ENCODE measurements at places on chromosomes 12 and 14.
A peak's percentile ranks its signal among the peaks of the same experiment; 100 is the strongest.

DNA sequence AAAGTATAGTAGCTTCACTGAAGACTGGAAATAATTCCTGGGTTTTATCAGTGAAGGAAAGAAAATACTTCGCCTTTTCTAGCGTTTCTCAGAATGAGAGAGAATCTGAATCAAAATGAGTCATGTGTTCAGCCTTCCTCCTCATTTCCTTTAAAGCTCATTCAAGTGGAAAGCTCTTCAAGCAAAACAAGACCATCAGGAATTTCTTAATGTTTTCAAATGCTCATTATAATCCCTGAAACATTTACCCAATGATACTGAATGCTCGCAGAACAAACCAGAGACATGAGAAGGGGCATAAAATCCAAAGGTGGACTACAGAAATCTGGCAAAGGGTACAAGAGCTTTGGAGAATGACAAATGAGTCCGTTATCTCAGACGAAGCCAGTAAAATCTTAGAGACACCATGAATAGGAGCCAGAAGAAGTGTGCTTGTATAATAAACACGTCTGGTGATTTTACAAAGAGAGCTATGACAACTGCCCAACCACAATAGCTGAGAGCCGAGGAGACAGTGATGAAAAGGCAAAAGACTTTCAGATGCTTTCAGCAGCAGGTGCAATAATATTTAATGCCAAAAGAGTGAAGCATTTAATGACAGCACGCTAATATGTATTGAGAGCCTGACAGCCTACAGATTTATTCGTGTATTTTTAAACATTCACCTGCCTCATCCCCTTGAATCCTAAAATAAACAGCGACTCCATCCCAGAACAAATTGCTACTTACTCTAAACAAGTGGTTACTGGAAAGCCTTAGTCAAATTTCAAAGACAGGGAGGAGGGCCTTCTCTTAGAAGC is 19.0 kb downstream of the SPRING1 start:
- no peak for DNase-seq

- no peak for DNase-seq
These were observed 220.1 kb downstream of the SOX5 start for GRCh38 chr12:23729359-23729758.

DNA sequence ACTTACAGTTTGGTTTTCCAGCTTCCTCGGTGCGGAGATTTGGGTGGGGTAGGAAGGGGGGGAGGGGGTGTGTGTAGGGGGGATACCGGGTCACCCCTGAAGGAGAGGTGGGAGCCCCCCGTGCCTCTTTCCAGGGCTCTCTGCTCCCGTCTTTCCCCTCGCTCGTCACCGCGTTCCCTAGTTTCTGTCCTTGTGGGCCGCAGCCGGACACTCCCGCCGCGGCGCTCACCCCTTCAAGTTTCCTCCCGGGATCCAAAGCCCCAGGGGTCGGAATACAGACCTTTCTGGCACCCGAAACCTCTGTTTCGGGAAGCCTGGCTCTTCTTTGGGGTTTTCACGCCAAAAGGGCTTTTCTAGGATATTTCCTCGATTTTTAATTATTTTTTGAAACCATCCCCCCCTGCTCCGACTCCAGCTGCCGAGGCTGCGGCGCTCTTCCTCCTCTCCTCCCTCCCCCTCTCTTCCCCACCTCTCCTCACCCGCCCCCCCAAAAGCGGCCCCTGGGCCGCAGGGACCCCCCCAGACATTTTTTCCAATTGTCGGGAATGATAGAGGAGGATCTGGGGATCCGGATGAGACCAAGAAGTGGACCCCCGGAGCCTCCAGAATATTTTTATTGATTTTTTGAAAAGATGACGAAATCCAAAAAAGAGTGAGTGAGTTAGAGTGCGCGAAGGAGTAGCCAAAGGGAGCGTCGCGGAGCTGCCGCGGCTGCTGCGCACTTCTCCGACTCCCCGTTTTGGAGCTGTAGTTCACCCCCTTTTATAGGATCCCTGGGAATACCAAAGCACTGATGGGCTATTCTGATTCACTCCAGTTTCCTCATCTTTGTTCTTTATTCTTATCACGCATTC is 1.7 kb downstream of the CCND2 start:
- no peak for DNase-seq

- peak; percentile 1 for DNase-seq
These were observed 46.5 kb downstream of the ST8SIA1 start for GRCh38 chr12:22287776-22288621.

DNA sequence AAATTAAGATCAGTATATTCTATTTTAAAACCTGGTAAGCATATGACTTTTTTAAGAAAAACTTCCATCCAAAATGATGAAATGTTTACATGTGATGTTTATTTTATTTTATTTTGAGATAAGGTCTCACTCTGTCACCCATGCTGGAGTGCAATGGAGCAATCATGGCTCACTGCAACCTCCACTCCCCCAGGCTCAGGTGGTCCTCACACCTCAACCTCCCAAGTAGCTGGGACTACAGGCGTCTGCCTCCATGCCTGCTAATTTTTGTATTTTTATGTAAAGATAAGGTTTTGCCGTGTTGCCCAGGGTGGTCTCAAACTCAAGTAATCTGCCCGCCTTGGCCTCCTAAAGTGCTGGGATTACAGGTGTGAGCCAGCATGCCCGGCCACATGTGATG is 141.8 kb downstream of the ZFP36L1 start:
- no peak for DNase-seq

GRCh38 chr12:107402041-107403022 is 283.3 kb upstream of the PWP1 start:
- DNase-seq, result peak; percentile 40

- no peak for DNase-seq
These were observed 119.3 kb upstream of the MDM1 start for GRCh38 chr12:68451261-68452077.

- DNase-seq, result no peak
These were observed 10.3 kb upstream of the ELK3 start for GRCh38 chr12:96183734-96184370.

GRCh38 chr12:88833641-88834116 is 253.4 kb upstream of the KITLG start:
- DNase-seq, result no peak

DNA sequence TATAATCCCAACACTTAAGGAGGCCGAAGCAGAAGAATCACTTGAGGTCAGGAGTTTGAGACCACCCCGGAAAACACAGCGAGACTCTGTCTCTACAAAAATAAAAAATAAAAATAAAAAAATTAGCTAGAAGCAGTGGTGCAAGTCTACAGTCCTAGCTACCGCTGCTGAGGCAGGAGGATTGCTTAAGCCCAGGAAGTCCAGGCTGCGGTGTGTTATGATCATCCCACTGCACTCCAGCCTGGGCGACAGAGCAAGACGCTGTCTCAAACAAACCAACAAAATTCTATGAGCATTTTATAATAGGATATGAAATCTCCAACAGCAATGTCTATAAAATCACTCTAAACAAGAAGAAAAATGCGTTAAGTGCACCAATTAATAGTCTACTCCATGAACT is 75.3 kb downstream of the PPP1R12A start:
- no peak for DNase-seq

DNA sequence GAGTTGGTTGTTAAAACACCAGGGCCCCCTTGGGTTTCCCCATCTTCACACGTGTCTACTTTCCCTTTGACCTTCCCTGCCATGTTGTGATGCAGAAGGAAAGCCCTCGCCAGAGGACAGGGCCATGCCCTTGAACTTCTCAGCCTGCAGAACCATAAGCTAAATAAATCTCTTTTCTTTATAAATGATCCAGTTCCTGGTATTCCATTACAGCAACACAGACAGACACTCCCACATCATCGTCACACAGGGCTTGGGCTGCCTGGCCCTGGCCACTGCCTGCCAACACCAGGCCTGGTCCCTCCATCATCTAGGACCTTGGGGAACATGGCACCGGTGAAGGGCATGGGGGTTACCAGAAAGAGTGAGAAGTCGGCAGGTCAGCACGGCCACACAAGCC is 84.8 kb downstream of the DPF3 start:
- DNase-seq, result no peak

- DNase-seq, result no peak
These were observed 264.7 kb downstream of the MED13L start for GRCh38 chr12:116012757-116013156.

- DNase-seq, result no peak
These were observed 38.7 kb downstream of the RASAL1 start for GRCh38 chr12:113096675-113097461.

GRCh38 chr12:69204191-69204590 is 35.2 kb upstream of the CPSF6 start:
- DNase-seq, result no peak

- no peak for DNase-seq
These were observed 20.5 kb upstream of the TMEM233 start for GRCh38 chr12:119573086-119573485.

- no peak for DNase-seq
These were observed 2.9 kb upstream of the RNU6-8 start for GRCh38 chr14:32205984-32206383.

- no peak for DNase-seq
These were observed 76.5 kb upstream of the AMIGO2 start for GRCh38 chr12:47156167-47156736.

DNA sequence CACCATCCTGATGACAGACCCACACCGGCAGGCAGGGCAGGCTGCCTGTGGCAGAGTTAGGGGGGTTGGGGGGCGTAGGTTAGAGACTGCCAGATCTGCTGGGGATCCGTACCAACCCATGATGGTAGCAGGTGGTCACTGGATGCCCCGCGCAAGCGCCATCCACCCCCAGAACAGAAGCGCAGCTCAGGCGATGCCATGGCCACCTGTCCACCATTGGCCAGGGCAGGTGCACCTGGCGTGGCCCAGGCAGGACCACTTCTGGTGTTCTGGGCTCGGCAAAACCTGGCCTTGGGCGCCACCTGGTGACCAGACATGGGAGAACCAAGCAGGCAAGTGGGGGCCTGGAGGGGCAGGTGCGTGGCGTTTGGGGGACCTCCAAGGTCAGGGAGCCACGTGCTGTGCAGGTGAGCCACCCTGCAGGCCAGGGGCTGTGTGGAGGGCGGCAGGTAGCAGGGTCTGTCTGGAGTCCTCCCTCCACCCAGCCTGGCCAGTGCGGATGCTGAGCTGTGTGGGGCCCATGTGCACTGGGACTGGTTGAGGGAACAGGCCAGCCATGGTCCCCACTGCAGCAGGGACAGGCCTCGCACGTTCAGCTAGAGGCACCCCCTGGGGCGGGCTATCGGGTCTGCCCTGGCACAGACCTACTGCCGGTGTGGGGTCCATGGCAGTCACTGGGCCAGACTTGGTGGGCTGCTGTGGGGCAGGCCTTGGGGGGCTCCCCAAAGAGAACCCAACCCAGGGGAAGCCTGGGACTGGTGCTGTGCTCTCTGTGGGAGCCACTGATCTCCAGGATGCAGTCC is 15.6 kb downstream of the BAG5 start:
- DNase-seq, result peak; percentile 55

- no peak for DNase-seq
These were observed 375.9 kb downstream of the GALC start for GRCh38 chr14:87617079-87617478.

- DNase-seq, result no peak
These were observed 64.9 kb upstream of the DICER1 start for GRCh38 chr14:95222151-95222631.

DNA sequence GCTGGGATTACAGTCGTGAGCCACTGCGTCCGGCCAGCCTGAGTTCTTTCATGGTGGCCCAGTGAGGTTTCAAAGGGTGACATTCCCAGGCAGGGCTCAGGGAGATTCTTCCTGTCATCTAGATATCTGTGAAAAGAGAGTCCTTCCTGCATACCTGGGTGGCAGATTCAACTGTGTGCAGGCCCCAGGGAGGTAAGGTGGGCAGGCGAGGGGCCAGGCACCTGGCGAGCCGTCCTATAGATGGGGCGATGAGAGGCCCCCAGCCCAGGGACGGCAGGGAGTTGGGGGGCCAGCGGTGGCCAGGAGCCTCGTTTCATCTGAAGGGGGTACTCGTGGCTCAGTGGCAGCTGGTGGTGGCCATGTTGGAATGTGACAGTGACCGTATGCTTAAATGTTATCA is 7.1 kb upstream of the EP400 start:
- DNase-seq, result no peak

GRCh38 chr12:29634057-29634456 is 136.6 kb upstream of the OVCH1 start:
- no peak for DNase-seq

GRCh38 chr12:68638171-68638570 is 27.5 kb downstream of the RAP1B start:
- DNase-seq, result no peak

- DNase-seq, result no peak
These were observed 29.1 kb downstream of the CHST11 start for GRCh38 chr12:104485651-104486362.

DNA sequence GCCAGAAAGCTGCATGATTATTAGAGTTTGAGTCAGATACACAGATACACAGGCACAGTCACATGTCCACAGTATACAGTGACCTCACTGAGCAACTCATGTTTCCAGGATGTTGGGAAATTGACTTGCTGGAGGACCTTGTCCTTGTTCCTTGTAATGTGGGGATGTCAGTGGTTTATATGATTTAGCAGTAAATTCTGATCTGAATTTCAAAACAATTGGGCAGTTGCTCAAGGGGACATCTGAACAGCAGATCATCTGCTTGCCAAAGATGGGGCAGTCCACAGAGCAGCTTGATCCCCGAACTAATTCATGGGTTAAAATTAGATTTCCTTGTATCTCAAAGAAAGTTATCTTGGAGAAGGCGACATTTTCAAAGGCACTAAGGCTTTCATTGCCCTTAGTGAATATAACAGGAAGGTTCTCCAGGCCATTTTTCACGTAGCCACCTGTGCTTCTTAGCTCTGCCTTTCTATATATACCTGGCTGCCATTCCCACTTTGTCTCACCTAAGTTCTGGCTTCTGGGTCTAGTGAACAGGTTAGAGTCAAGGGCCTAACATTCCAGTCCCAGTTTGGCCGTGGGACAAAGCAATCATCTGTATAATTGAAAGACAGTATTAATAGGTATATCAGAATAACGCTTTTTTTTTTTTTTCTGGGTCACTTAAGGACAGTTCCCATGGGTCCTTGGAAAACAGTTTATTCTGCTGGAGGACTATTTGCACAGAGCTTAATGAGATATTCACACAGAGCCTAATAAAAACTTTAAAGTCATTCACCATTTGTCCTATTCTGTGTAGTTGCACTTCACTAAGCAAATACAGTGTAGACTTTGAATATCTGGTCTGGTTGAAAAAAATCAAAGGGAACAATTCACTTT is 64.9 kb upstream of the STRN3 start:
- DNase-seq, result no peak

- no peak for DNase-seq
These were observed 86.3 kb downstream of the IRF2BPL start for GRCh38 chr14:76941946-76942805.

DNA sequence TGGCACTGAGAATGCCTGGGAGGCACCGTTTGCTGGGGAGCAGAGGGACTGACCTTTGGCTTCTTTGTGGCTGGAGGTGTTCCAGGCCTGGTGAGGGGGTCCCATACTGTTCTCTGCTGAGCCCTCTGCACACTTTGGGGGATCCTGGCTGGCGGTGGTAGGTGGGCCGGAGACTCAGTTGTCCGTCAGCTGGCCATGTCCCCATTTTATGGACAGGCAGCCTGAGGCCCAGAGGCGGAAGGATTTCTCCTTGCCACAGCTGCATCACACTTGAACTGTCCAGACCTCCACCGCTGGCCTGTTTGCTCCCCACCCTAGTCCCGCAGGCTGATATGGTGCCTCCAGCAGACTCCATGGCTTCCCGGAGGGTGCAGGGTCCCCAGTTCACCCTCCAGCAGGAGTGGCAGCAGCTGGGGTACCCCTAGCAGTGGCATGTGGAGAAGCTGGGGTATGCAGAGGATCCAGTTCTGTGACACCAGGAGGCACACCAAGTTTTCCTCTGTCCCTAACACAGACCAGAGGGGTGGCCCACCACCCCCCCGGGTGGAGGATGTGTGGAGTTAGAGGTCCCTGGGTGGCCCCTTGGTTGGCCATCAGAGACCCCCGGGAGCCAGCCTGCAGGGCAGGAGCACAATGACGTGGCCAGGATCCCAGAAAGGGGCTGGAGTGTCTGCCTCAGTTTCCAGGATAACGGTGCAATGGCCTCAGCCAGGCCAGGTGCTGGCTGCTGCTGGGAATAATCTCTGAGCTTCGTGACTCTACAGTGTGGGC is 14.8 kb downstream of the SLC25A29 start:
- DNase-seq, result no peak
